ENCODE measurements at places on chromosomes 6 and 20.

DNA sequence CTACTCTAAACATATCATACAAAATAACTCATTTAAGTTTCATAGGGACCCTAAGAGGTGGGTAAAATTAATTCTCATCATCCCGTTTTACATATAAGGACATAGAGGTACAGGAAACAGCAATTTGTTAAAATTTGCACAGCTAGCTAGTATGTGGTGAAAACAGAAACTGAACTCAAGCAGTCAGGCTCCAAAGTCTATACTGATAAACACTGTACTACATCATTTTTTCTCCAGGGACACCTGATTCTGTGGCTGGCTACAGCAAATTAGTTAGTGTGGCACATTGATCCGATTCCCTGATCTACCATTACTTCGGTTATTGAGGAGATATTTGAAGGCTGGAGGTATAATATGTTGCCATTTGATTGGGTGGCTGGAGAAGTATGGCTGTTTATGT, 36.2 kb upstream of the E2F3 start:
- no peak overlapping the region for H3K27ac ChIP-seq
- H3K4me1 ChIP-seq: no peaks in the 10 kb centered on the region
- H3K4me3 ChIP-seq: no peak overlapping the region
- no peaks in the 10 kb centered on the region for H3K36me3 ChIP-seq
- no peak for DNase-seq
- H3K27me3 ChIP-seq: no peaks in the 10 kb centered on the region

GRCh38 chr6:25542984-25543910, 108.8 kb upstream of the SCGN start:
- no peak overlapping the region for H3K27ac ChIP-seq
- no peaks in the 10 kb centered on the region for H3K4me1 ChIP-seq
- H3K4me3 ChIP-seq: no peak overlapping the region
- no peak for DNase-seq
- H3K27me3 ChIP-seq: no peaks in the 10 kb centered on the region

GRCh38 chr6:134436281-134436815, 118.4 kb upstream of the SGK1 start:
- no peak for DNase-seq
- H3K4me1 ChIP-seq: no peaks in the 10 kb centered on the region
- no peaks in the 10 kb centered on the region for H3K27me3 ChIP-seq
- no peak overlapping the region for H3K4me3 ChIP-seq
- no peak overlapping the region for H3K27ac ChIP-seq

GRCh38 chr20:36175475-36175995, 21.0 kb downstream of the EPB41L1 start:
- H3K36me3 ChIP-seq: no peaks in the 10 kb centered on the region
- DNase-seq: no peak
- no peaks in the 10 kb centered on the region for H3K27me3 ChIP-seq
- H3K4me1 ChIP-seq: no peaks in the 10 kb centered on the region
- no peak overlapping the region for H3K4me3 ChIP-seq

DNA sequence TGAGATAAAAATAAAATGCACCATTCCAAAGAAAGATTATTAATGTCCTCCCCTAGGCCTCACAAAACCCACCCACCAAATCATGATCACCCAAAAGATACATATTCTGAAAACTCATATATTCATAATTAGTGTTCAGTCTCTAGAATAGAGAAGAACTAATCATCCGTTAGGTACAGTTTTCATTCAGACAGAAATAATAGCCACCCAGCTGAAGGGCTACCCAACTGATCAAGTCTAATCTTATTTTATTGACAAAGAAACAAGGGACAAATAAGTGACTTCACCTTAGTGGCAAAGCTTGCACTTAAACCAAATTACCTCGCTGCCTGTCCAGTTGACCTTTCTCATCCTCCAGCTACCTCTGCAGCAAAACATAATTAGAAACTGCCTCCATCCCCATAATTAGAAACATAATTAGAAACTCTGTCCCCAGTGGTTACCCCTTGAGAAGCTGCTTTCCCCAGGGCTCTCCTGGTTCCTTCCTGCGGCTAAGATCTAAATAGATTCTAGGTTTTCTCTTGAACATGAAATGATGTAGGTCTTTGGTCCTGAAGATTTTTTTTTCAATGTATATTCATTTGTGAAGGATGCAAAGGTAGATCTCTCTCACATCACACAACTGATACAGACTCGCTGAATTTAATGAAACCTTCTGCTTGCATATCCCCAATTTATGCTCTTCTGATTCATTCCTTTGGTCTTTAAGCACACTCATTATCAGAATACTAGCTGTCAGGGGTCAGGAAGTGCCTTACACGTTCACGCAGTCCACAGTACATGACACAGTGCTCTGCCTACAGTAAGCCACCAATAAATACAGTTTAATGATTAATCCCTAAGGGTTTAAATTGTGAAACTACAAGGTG, 46.3 kb downstream of the HBS1L start:
- H3K4me1 ChIP-seq: no peaks in the 10 kb centered on the region
- no peak overlapping the region for H3K4me3 ChIP-seq
- H3K36me3 ChIP-seq: no peaks in the 10 kb centered on the region
- H3K27me3 ChIP-seq: no peaks in the 10 kb centered on the region

DNA sequence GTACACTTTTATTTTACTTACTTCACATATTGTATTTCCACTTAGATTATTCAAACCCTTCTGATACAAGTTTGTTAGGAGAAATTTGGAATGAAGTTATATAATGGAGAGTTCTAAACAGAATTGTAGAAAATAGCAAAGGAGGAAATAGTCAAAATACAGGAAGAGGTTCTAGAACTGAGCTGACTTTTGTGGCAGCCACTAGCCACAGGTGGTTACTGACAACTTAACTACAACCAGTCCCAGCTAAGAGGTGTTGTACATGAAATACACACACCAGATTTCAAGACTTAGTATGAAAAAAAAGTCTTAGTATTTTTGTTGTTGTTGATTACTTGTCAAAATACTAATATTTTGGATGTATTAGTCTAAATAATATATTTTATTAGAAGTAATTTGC, 727.4 kb upstream of the CITED2 start:
- no peak overlapping the region for H3K4me3 ChIP-seq
- DNase-seq: no peak
- no peaks in the 10 kb centered on the region for H3K27me3 ChIP-seq
- H3K36me3 ChIP-seq: no peaks in the 10 kb centered on the region

GRCh38 chr6:108363889-108364313, 69.0 kb downstream of the AFG1L start:
- no peak for DNase-seq
- no peak overlapping the region for H3K4me3 ChIP-seq
- no peaks in the 10 kb centered on the region for H3K4me1 ChIP-seq
- H3K27ac ChIP-seq: no peak overlapping the region
- no peaks in the 10 kb centered on the region for H3K27me3 ChIP-seq

GRCh38 chr6:19181211-19181610, 656.0 kb upstream of the ID4 start:
- H3K36me3 ChIP-seq: no peaks in the 10 kb centered on the region
- no peaks in the 10 kb centered on the region for H3K27me3 ChIP-seq
- H3K4me1 ChIP-seq: no peaks in the 10 kb centered on the region
- H3K4me3 ChIP-seq: no peak overlapping the region
- H3K27ac ChIP-seq: no peak overlapping the region

DNA sequence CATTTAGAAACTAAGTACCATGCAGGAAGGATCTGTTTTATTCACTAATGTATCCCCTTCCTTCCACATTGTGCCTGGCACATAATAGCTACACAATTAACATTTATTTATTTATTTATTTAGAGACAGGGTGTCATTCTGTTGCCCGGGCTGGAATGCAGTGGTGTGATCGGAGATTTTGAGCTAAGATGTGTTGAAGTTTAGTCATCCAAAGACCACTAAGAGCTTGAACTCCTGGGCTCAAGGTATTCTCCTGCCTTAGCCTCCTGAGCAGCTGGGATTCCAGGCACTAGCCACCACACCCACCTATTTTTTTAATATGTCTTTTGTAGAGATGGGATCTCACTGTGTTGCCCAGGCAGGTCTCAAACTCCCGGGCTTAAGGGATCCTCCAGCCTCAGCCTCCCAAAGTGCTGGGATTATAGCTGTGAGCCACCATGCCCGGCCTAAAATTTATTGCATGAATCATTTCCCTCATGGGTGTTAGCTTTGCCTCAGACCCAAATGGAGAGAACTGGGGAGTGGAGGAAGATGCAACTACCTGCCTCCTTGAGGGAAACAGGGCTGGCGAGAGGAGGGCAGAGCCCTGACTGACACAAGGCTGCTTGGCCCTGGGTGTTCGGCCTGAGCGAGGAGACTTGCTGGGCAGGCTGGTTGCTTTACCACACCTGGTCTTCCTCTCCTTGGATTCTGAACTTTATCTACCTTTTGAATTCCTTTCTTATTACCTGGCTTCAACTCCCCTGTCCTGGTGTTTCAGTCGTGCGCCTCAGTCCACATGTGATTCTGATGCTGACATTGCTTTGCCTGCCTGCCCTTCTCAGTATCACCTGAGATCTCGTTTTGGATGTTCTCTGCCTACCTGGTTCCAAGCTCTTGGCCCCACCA, 1.7 kb upstream of the DYNLT1 start:
- H3K4me1 ChIP-seq: no peaks in the 10 kb centered on the region
- H3K27me3 ChIP-seq: no peaks in the 10 kb centered on the region
- H3K36me3 ChIP-seq: no peaks in the 10 kb centered on the region
- no peak overlapping the region for H3K27ac ChIP-seq

DNA sequence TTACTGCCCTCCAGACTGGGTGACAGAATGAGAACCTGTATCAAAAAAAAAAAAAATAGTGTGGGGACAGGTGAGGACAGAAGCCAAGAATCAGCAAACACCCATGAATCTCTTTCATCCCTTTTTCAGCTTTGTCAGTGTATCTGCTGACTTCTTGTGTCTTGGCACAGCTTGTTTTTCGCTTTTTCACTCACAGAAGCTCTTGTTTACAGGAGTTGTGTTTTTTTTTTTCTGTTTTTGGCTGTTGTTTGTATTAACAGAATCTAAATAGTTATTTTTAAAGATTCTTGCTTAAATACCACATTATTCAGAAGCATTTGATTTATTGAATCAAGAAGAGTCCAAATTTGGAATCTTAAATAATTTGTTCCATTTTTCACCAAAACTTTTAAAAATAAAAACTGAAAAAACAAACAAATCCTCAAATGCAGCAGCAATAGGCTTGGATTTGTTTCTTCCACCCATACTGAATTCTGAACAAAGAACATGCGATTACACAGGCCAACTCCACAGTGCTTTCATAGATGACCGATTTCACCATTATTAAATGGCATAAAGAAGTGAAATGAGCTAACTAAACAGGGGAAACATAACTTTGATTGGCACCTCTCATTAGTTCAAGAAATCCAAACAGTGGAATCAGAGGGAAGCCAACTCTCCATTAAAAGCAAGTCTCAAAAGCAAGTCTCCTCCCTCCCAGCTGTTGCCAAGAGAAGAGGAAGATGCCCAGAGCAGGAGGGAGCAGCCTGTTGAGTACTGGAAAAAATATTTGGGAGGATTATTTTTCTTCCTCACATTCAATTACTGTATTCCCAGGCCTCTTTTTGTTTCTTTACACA, 27.2 kb upstream of the GPR63 start:
- H3K36me3 ChIP-seq: no peaks in the 10 kb centered on the region
- H3K4me1 ChIP-seq: no peaks in the 10 kb centered on the region
- no peaks in the 10 kb centered on the region for H3K27me3 ChIP-seq
- H3K4me3 ChIP-seq: no peak overlapping the region

GRCh38 chr6:98458708-98459107, 375.7 kb upstream of the POU3F2 start:
- no peak for DNase-seq
- no peaks in the 10 kb centered on the region for H3K36me3 ChIP-seq
- H3K4me1 ChIP-seq: no peaks in the 10 kb centered on the region

- no peak overlapping the region for H3K27ac ChIP-seq
- no peaks in the 10 kb centered on the region for H3K27me3 ChIP-seq
- H3K36me3 ChIP-seq: no peaks in the 10 kb centered on the region
- no peak for DNase-seq
- 0 out of 2 replicates have a peak, but pooled peaks cover 4% of the 10 kb centered on the region for H3K4me1 ChIP-seq
- no peak overlapping the region for H3K4me3 ChIP-seq
Observed at GRCh38 chr6:91171754-91172462, 585.0 kb upstream of the MAP3K7 start.

GRCh38 chr20:21389368-21389767, 8.0 kb downstream of the NKX2-4 start:
- no peak overlapping the region for H3K27ac ChIP-seq
- H3K36me3 ChIP-seq: no peaks in the 10 kb centered on the region
- H3K4me1 ChIP-seq: no peaks in the 10 kb centered on the region

DNA sequence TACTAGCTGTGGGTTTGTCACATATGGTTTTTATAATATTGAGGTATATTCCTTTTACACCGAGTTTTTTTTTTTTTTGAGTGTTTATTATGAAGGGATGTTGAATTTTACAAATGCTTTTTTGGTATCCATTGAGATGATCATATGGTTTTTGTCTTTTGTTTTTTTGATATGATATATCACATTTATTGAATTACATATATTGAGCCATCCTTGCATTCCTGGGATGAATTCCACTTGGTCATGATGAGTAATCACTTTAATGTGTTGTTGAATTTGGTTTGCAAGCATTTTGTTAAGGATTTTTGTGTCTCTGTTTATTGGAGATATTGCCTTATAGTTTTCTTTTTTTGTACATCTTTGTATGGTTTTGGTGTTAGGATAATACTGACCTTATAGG, 3.3 kb upstream of the ZNF337 start:
- no peaks in the 10 kb centered on the region for H3K27me3 ChIP-seq
- H3K36me3 ChIP-seq: no peaks in the 10 kb centered on the region
- no peak overlapping the region for H3K27ac ChIP-seq
- H3K4me1 ChIP-seq: no peaks in the 10 kb centered on the region
- no peak overlapping the region for H3K4me3 ChIP-seq
- DNase-seq: no peak
